A673 (cell line): ENCODE measurements at places on chromosomes 13 and 19.

DNA sequence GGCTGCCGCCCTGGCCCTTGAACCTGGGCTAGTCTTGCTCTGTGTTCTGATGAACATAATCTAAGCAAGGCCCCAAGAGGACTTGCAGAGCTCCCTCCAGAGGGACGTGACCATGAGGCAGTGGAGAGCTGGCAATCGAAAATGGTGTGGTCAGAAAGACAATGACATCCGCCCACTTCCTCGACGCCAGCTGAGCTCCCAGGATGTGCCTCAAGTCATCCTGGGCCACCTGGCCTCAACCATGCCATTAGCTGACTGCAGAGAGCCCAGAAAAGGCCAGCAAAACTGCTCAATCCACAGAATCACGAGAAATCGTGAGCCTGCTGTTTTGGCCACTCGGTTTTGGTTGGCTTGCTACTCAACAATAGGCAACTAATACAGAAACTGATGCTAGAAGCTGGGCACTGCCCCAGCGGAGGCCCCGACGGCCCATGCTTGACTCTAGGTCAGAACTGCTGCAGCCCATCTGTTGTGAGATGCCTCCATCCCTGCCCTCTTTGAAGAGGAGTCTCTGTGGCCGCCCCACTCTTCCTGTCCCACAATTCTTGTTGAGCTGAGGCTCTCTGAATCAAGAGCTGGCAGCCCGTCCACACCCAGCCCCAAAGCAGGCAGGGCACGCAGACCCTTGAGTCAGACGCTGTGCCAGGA is 53.3 kb downstream of the STK24 start:
- no peak for DNase-seq

DNA sequence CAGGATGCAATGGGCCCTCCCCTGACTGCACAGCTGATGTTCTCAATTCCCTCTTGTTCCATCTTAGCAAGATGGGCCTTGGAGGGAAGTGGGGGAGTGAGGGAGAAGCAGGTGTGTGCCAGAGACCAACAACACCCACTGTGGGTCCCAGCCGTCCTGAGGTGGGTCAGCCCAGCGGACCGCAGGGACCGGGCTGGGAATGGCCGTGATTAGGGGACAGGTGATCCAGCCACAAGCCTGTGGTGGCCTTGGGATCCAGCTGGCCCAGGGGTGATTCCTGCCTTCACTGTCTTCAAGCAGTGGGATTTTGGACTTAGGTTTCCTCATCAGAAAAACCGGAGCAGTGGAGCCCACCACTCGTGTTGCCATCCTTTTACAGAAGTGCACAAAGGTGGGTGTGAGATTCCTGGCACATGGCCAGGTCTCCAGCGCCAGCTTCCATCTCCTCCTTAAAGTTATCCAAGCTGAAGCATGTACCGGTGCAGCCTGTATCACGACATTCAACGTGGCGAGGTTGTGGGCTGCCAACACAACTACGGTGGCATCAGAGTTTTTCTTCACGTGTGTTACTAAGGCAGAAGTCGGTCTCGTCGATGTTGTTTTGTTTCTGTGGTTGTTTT is 9.0 kb upstream of the ATP11A start:
- no peak for DNase-seq

DNA sequence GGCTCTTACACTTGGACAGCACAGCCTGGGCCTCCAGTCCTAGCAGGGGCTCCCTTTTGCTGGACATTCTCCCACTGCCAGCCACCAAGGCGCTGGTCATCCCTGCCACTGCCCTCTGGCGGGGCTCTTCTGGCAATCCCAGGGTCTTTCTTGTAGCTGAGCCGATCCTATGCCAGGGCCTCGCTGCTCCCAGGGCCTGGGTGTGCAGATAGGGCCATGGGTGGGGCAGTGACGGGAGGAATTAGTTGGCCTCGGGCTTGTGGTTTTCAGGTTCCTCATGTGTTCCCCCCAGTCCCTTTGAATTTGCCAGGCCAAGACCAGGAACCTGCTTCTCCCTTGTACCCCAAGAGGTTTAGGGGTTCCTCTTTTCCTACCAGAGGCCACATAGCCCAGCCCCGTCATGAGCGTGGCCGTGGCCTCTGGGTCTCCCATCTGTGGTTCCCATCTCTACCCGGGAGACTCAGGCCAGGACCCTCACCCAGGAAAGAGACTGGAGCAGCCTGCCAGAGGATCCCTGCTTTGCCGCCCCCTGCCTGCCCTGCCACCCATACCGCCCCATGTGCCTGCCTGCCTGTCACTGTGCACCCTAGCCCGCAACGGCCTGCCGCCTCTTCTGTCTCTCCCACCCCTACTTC is 26.2 kb downstream of the TMED1 start:
- no peak for DNase-seq

GRCh38 chr13:30829833-30830637 is 76.0 kb upstream of the MEDAG start:
- no peak for DNase-seq

- no peak for DNase-seq
Measured at GRCh38 chr13:32136061-32136460, 104.5 kb downstream of the FRY start.

- DNase-seq = no peak
Measured at GRCh38 chr13:30371649-30372265, 50.5 kb upstream of the UBE2L5 start.

- DNase-seq = no peak
Measured at GRCh38 chr19:49652551-49653465, 10.8 kb downstream of the SCAF1 start.
